Kidney (tissue), 22 donors: ENCODE measurements at places on chromosomes 12 and 14. TPM values are rescaled to one million over a fixed set of nuclear protein-coding genes. Genes with fewer than 3 reads are reported as not detected.
A peak's percentile ranks its signal among the peaks of the same experiment; 100 is the strongest.

LGALS3 gene
- total RNA-seq: 235 TPM

MYH6 gene
- total RNA-seq: 0.03 TPM

KCNMB4 gene
- total RNA-seq: 3.9 TPM

ESR2 gene
- total RNA-seq: 2.5 TPM

RPS6KA5 gene
- 9.4 TPM for total RNA-seq

RASAL1 gene
- total RNA-seq: 58.3 TPM

LRRC23 gene
- total RNA-seq: 16.6 TPM

TESPA1 gene
- 4.9 TPM for total RNA-seq

CLEC9A gene
- 0.57 TPM for total RNA-seq

SOAT2 gene
- total RNA-seq: 0.19 TPM

GPRC5D gene
- 0.25 TPM for total RNA-seq

RND1 gene
- 1.0 TPM for total RNA-seq

DNA sequence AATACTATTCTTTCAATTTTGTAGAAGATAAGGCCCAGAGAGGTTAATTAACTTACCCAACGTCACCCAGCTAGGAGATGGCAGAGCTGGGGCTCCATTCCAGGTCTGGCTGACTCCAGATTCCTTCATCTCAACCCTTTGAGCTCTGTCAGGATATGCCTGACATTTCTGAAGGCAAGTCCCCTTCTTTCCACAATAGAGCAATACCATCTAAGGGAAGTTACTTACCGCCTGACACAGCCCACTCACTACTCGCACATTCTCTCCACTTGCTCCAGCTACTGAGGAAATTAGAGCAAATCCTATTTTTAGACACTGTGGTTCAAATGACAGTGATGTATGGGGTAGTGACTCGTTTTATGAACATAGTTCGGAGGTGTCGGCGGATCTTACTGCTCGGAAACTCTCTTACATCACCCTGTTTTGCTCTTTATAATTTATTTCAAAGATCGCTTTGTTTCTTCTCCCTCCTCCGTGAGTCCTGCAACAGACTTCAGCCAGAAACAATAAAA is 2.0 kb upstream of the WSCD2 start:
- peak; percentile 57 for DNase-seq

- no peak for DNase-seq
Measured at GRCh38 chr14:68506645-68507419, 286.0 kb downstream of the ZFP36L1 start.

- DNase-seq: no peak
Measured at GRCh38 chr12:98808243-98808875, 163.3 kb downstream of the APAF1 start.

- no peak for DNase-seq
Measured at GRCh38 chr12:15770021-15770420, 19.2 kb downstream of the EPS8 start.

GRCh38 chr12:12331896-12332295 is 18.1 kb downstream of the MANSC1 start:
- DNase-seq: no peak

DNA sequence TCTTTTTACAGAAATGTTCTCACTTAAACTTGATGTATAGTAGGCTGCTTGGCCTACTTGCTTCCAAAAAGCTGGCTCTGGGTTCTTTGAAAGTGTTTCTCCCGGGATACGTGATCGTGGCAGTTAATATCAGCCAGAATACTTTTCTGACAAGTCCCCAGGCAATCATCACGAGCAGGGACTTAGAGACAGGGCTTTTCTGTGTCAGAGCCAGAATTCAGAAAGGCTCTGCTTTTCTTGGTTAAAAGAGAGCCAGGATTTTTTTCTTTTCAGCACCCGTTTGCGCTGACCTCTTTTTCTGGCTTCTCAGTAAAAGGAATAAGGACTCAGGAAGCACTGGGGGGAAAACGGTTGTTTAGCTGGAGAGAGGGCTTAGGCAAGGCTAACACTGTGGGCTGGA is 57.8 kb upstream of the ARHGAP5 start:
- DNase-seq: peak; percentile 27

- peak; percentile 67 for DNase-seq
Measured at GRCh38 chr14:73269729-73270531, 32.6 kb downstream of the PAPLN start.

DNA sequence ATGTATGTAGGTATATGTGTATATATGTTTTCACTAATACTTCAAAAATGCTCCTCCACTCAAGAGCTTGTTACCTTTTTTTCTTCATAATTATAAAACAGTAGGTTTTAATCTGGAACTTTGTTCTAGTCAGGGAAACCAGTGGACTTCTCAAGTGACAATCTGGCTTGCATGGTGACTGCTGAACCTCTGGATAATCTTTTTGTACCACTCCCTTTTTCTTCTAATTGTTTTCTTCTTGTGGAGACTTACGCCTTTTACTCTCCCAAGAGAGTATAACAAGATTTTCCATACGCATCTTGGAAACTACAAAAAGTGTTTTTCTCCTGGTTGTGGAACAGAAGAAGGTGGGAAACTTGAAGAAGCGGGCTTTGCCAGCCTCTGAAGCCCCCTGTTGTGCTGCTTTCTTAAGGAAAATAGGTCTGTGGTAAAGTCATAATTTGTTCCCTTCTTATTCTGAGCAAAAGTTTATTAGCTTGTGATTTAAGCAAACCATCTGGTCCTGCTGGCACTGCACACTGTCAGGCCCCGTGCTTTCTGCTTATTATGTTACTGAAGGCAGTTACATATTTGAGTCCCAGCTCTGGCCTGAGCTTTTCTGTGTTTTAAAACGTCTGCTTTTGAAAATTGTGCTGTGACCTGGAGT is 291.8 kb downstream of the ERC1 start:
- DNase-seq: peak; percentile 69

DNA sequence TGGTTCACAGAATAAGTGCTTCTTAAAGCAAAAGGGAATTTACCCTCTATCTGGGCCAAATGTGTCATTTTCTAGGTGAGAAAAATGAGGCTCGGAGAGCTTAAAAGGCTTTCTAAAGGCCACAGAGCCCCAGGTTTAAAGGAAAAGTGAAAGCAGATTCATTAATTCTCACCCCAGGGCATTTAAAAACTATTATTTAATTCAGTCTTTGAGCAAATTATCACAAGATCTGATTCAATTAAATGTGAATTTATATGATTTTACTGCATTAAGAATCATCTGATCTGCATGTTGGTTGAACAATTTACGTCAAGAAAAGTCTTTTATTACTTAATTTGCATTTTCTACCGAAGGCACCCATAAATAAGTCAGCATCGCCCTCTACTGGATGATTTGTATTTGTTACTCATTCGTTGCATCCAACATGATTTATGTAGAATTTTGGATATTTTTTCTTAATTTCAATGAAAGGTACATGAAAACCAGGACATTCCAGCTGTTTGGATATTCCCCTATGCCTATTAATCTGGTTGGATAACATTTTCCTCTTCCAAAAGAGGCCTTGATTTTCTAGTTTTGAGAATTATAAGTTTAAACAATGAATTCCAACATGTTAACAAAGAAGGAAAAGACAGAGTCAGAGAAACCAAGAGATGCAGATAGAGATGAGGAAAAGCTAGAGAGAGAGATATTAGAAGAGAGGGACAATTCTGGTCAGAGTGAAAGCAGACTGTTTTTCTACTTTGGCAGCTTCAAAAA is 19.1 kb upstream of the DHRS7 start:
- peak; percentile 90 for DNase-seq

DNA sequence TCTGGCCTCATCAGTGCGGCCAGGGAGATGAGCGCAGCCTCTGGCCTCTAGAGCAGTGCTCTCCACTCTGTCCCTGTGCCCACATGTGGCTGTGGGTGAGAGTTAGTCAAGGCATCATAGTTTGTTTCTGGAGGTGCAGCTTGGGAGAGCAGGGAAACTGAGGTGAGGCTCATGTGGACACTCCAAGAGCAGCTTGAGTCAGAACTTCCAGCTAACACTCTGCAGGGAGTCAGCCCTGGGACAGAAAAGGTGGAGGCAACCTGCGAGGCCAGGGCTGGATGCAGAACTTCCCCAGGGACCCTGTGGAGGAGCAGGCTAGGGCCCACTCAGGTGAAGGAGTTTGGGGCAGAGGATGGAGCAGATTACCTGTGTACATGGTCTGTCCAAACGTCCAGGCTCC is 10.8 kb downstream of the ISCA2 start:
- DNase-seq: no peak

GRCh38 chr14:35366056-35366451 is 38.5 kb downstream of the NFKBIA start:
- no peak for DNase-seq

DNA sequence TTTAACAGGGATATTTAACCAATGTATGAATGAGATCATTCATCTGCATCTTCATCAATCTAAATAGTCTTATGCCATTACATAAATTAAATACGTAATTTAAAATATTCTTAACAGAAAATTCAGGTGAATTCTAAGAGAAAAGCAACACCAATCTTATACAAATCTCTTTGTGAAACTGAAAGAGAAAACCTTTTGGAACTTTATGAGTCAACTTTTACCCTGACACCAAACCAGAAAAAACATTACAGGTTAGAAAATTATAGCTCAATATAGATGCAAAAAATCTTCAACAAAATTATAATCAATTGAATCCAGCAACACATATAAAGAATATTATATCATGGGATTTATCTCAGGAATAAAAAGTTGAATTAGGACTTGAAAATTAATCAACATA is 3.4 kb downstream of the GLIPR1L1 start:
- no peak for DNase-seq

DNA sequence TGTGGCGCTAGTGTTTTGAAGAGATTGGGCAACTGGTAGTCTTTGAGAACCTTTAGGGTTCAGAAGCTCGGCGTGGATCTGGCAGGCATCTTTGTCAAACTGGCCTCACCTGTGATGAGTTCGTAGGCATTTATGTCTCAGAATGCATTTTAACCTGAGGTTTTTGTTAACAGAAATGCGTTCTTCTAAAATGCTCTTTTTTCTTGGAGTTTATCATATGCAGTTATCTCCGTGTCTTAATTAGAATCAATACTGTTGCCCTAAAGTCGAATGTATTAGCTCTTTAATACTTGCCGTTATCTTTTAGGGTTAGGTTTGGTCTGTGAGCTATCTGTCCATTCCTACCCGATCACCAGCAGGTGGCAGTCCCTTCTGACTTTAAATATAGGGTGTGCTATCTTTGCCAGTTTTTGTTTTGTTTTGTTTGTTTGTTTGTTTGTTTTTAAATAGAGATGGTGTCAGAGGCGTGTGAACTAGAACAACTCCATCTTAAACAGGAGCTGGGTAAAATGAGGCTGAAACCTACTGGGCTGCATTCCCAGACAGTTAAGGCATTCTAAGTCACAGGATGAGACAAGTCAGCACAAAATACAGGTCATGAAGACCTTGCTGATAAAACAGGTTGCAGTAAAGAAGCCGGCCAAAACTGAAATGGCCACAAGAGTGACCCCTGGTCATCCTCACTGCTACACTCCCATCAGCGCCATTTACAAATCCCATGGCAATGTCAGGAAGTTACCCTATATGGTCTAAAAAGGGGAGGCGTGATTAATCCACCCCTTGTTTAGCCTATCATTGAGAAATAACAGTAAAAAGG is 1.4 kb downstream of the ATF1 start:
- DNase-seq: no peak

DNA sequence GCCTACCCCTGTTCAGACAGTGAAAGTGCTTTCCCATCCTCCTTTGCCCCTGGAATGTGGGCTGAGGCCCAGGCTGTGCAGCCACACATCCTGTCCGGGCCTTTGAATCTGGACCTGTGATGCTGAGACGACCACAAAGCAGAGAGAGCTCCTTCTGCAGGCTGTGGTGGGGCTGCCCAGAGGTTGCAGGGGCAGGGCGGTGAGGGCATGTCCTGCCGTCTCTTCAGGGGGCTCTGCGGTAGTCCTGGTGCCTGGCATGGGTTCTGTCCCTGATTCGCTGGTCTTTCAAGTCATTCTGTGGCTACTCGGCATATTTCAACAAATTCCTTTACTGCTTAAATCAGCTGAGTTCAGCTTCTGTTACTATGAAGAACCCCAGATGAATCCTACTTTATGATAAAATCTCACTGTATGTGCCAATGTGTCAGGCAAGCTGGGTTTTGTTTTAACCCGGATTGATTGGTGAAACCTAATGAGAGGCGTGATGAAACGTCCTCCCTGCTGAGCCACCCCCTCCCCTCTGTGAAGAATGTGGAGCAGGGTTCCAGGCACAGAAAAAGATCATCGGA is 63.4 kb upstream of the DICER1 start:
- no peak for DNase-seq

- no peak for DNase-seq
Measured at GRCh38 chr12:127260531-127260930, 1006.4 kb upstream of the TMEM132C start.

- no peak for DNase-seq
Measured at GRCh38 chr12:55428331-55429243, 2.5 kb downstream of the OR6C76 start.

GRCh38 chr14:32224737-32225377 is 21.8 kb upstream of the RNU6-8 start:
- DNase-seq: peak; percentile 52

DNA sequence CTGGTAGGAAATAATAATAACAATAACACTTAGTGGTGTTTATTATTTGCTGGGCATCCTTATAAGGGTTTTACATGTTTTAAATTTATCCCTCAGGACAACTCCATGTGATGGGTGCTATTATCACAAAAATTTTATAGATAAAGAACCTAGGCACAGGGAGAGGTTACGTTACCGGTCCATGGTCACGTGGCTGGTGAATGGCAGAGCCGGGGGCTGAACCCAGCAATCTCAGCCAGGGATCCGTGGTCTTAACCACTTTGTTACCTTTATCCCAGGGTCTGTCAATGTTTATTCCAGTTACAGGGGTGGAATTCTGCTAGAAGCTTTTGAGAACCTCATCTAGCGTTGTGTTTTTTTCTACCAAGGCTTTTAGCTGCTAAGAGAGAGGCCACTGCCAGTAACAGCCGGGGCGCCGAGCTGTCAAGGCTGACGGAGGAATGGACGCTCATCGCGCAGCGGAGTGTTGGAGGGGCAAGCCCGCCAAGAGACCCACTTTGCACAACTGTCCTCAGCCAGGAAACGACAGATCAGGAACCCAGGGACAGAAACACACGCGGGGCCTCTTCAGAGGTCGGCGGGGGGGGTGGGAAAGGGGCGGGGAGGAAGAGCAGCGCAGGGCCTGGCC is 418 bp downstream of the AMN1 start:
- no peak for DNase-seq

- DNase-seq: no peak
Measured at GRCh38 chr12:69500631-69501030, 30.4 kb downstream of the FRS2 start.

DNA sequence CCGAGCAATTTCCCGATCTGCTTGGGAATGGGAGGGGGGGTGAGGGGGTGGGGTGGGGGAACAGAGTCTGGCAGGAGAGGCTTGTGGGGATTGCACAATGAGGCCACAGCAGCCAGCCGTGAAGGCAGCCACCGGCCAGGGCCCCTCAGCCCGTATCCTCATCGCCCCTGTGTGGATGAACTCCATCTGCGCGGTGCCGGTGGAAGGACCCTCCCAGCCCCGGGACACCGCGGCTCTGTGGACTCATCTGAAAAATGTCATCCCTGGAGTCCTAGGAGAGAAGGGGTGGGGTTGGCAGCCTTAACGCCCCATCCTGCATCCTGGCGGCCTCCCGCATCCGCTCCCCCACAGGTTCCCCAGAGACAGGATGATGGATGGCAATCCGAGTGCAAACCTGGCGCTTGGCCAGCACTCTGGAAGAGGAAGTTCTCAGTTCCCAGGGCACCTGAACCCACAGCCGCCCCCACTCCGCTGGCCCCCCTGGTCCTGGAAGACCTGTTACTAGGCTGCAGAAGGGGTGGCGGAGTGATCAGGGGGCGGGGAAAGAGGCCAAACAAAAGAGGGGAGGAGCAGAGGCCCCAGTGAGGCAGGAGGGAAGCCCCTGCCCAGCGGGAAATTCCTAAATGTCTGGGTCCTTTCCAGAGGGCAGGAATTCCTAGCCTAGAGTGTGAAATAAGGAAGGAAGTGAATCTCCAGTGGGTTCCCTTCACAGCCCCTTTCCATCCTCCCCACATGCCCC is 1.2 kb upstream of the TNFAIP2 start:
- peak; percentile 96 for DNase-seq

- DNase-seq: no peak
Measured at GRCh38 chr12:49304161-49304560, 9.2 kb downstream of the PRPH start.
